ENCODE measurements at places on chromosomes 5 and 9.

DNA sequence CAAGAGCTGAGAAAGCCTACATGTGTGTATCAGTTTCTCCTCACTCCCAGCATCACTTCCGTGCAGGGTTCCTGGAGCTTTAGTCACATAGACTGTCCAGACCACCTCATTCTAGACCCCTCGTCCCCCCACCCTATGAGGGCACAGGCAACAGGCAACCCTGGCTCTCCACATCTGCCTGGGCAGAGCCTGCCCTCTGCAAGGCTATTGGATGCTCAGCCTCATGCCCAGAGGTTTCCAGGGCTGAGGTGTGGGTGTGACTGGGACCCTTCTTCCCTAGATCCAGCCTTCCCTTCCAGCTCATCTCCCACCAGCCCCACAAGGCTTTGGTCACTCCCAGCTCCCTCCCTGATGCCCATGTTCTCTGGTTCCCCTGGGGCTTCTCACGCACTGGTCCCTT lies 161.4 kb downstream of the PAX5 start:
- no peak for DNase-seq

- DNase-seq: no peak
These were observed 30.4 kb downstream of the NUDT12 start for GRCh38 chr5:103532086-103532734.

DNA sequence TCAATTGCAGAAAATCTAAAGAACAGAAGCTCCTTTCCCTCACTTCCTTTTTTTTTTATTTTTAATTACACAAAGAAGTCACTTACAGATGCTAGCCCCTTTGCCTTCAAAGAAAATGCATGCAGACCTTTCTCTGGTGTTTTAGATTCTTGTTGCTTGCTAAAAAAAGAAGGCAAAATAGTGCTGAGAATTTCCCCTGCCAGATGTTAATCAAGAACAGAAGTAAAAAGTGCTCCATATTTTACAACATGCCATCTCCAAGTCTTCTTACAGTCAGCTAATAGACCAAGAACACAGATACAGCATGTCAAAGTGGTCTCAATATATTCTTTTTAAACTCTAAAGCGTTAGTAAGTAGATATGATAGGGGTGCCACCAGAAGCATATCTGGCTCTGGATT lies 142.8 kb upstream of the RGMB start:
- DNase-seq: no peak

DNA sequence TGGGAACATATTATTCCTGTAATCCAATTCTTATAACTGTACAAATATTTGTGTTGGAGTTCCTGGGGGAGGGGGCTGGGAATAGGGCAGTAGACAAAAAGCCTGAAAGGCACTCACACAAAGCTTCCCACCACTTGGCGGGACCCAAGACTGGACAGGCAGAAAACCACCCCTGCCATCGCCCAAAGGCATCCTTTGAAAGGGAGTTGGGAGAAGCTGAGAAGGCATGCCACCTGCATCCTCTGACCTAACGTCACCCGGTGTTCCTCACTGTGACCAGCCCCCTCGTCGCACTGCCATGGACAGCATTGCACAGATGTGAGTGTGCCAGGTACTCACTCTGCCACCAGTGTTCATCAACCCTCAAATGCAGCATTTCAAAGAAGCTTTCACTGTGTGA lies 80.6 kb upstream of the SMIM23 start:
- no peak for DNase-seq

GRCh38 chr9:22463205-22463604 lies 16.6 kb downstream of the DMRTA1 start:
- DNase-seq: no peak

DNA sequence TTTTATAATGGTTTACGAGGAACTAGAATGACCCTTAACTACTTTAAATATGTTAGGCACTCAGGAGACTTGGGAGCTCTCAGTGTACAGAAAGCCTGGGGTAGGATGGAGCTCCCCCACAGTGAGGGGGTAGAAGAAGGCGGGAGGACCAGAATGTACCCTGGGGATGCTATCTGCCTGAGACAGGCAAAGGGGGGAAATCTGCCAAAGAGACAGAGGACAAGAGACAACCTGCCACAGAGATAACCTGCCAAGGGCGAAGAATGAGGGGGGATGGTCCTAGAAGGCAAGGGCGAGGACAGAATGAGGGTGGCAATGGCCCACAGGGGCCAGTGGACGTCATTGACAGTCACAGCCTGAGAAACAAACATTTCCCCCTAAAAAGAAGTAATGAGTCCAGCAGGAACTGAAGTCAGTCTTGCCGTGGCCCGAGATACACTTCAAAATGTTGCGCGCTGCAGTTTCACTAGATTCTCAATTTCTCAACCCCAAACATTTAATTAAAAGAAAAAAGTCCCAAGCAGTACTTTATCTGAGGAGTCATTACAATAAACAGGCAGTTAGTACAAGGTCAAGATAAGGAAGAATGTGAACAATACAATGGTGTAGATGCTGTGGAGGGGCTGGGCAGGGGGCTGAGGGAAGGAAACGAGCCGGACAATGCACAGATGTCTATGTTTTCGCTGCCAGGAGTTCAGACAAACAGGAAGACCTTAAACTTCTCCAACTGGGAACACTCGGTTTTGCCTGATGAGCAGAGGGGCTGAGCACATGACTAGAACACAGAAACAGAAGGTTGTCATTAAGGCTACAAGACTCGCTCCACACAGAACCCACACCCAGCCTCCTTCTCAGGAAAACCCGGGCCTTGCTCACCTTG lies 125.0 kb downstream of the LHFPL2 start:
- no peak for DNase-seq

GRCh38 chr5:78760366-78760765 lies 111.8 kb upstream of the LHFPL2 start:
- no peak for DNase-seq

DNA sequence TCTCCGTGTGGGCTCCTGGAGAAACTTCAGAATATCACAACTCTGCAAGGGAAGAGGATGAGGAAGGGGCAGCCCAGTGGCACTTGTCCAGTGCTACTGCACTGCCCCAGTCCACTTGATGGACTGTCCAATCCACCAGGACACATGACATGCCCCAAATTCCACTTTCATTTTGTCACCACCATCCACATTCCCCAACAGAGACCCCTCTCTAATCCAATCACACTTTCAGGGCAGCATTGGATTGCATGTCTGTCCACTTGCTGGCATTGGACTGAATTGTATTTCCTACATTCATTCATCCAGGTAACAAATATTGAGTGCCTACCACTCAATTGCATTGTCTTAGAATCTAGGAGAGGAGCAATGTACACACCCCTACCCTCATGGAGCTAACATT lies 14.8 kb downstream of the HBEGF start:
- no peak for DNase-seq

GRCh38 chr9:98763986-98764745 lies 32.2 kb downstream of the ANKS6 start:
- DNase-seq: no peak

DNA sequence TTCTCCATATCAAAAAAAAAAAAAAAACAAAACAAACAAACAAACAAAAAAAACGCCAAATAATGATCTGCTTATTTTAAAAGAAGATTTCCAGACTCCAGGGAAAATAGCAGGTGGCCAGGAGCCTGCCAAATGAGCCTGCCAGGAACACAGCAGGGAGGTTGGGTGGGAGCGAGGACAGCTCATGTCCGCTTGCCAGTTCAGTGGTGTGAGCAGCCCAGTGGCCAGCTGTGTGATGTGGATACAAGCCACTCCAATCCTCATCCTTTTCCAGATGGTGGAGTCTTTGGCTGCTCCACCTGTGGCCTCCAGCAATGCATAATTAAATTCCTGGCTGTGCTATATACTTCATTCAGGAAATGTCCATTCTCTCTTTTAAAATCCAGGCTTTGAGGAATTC lies 1025.1 kb upstream of the C9orf72 start:
- no peak for DNase-seq

DNA sequence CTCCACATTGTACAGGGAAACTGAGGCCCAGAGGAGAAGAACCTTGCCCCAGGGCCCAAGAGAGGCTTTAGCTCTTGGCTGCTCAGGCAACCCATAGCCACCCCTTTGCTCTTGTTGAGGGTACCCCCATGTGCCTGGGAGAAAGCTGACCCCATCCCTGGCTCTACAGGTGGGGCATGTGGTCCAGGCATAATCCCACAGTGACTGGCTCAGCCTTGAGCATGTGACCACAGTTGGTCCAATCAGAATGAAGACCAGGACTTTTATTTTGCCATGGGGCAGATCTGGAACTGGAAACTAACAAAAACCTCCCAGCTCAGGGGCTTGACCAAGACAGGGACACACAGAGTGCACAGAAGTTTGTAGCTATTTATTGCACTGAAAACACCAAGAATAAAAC lies 29.3 kb downstream of the SLC6A7 start:
- no peak for DNase-seq

DNA sequence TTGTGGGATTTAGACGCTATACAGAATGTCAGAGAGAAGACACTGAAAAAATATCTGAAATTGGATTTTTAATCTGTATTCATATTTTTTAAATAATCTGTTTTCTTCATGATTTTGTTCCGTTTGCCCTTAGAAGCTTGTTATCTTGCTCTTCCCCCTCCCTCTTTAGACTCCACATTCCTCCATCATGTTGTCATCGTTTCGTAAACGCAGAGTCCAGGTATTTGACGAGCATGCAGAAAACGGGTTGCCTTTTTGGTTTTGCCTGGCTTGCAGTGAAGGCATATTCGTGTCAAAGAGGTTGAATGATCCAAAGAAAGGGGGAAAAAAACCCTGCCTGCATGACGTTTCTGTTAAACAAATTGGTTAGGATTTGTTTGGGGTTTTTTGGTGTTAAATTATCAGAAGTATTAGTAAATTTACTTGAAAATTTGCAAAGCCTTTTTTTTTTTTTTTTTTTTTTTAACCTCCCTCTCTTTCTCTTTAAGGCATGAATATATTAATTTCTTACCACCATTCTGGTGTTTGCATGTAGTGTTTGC lies 2.9 kb downstream of the SPTAN1 start:
- DNase-seq: no peak

DNA sequence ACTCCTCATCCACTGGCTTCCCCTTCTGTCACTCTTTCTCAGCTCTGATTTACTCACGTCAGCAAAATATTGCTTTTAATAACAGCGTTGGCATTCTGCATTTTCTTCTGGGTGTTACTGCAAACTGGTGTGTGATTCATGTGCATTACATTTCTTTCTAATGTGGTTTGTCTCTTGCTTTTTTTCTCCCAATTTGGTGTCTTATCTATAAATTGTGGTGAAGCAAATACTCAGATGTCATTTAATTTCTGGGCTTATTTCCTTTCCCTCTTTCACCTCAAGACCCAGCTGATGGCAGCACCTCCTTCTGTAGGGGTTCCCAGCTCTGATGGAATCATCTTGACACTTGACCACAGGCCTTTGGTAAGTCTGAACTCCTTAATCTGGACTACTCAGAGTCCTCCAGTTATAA lies 180.7 kb upstream of the ZNF618 start:
- DNase-seq: no peak

DNA sequence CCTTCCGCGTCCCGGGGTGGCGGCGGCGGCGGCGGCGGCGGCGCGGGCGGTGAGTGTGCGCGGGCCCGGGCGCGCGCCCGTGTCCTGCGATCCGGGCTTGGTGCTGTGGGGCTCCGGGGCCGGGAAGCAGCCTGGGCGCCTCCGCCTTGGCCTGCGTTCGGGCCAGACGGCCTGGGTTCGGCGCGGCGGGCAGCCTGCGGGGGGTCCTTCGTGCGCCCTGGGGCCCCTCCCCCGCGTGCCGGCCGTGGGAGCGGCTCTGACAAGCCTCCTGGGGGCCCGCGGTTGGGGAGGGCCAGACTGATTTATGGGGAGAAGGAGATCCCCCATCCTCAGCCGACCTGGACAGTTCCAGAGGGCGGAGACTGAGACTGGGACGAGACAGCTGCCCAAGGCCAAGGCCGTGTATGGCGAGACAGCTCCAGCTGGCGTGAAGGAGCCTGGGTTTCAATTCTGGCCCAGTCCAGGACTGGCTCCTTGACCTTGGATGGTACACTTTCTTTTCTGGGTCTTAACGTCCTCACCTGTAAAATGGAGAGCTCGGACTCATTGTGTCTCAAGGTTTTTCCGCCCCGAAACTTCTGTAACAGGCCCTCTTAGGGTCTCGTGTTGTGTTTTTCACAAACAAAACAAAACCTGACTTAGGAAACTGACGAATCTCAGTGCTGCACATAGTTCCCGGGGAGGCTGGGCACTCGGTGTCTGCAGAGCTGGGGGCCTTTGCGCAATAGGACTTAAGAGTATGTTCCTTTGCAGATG lies 603 bp downstream of the TMEM268 start:
- peak; percentile 65 for DNase-seq

DNA sequence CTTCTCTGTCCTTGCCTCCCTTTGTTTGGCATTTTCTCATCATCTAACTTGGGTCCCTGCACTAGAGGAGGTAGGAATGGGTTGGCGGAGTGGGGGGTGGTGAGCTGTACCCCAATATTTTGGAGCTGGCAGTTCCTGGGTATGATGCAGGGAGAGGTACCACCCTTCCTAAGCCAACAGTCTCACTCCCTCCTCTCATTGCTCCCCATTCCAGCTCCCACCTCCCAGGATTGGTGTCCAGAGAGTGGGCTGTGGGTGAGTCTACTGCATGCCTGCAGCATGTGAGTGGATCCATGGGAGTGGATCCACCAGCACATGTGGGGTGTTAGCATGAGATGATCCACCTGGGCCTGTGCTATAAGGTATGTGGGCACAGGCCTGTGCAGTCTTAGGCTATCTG lies 22.2 kb upstream of the MYORG start:
- DNase-seq: no peak

Data from MG63 (cell line).